ENCODE measurements at places on chromosomes 6 and 20.

- DNase-seq, result no peak
Measured at GRCh38 chr6:10951675-10952282, 64.9 kb downstream of the SYCP2L start.

GRCh38 chr20:25253606-25254275 is 5.9 kb downstream of the PYGB start:
- no peak for DNase-seq

GRCh38 chr20:33273117-33273851 is 9.7 kb upstream of the BPIFB1 start:
- no peak for DNase-seq

- DNase-seq, result no peak
Measured at GRCh38 chr20:24646321-24646720, 176.9 kb downstream of the SYNDIG1 start.

GRCh38 chr6:163327921-163328320 is 86.6 kb upstream of the QKI start:
- no peak for DNase-seq

DNA sequence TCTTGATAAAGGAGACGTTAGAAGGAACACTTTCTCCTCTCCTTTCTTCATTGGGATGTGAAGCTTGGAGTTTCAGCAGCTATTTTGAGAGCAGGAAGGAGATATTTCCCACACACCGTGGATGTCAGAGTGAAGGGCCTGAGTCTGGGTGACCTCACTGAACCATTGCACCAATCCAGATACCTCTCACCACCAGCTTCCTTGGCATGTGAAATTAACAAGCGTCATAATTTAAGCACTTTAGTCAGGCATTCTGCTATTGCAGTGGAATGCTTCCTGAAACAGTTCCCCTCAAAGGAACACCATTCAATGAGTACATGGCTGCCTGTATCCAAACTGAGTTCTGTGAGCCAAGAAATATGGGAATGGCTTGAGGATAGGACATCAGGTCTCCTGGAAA is 83.7 kb downstream of the CHMP4B start:
- no peak for DNase-seq

GRCh38 chr20:15374682-15375081 is 1037.3 kb upstream of the FLRT3 start:
- DNase-seq, result no peak

DNA sequence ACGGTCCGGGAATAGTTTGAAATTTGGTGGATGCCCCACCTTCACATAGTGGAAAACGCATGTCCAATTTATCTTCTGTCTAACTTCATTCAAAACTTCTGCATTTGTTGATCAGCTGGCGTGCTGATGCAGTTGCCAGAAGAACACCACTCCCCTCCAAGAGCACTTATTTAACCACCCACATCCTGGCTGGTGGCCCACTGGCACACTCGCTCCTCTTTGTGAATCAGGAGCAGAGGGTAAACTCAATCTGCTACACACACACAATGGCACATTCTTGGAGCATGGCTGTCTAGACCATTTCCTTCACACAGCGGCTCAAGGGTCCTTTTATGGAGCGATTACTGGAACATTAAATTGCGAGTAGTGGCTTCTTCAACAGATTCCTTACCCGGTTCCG is 55.1 kb upstream of the CEP162 start:
- DNase-seq, result no peak

DNA sequence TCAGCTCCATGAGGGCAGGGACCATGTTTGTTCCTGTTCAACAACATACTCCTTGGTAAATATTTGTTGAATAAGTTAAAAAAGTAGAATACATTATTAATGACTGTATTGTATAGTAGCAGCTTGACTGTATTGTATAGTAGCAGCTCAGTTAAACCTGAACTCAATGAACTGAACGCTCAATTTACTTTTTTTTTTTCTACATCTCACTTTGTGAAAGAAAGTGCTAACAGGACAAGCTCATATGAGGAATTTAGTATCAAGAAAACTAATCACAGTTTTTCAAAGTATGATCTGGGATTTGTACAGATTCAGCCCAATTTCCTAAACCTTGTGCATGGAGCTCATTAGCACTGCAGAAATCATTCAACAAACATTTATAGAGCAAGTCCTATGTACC is 38.8 kb upstream of the NR2E1 start:
- no peak for DNase-seq

DNA sequence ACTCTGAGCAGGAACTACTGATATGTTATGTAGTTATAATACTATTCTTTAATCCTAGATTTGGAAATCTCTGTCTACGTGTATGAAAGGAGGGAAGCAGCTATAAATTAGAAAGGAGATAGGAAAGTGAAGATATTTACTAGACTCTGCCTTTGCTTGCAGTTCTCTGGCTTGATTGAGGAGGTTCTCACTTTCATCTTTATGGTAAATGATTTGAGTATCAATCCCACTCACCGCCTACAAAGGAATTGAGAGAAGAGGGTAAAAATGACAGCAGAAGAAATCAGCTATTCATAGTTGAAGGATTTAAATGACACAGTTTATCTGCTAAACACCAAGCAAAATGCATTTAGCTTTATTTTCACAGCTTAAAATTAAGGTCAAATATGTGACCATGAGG is 67.3 kb downstream of the FAM229B start:
- DNase-seq, result no peak

DNA sequence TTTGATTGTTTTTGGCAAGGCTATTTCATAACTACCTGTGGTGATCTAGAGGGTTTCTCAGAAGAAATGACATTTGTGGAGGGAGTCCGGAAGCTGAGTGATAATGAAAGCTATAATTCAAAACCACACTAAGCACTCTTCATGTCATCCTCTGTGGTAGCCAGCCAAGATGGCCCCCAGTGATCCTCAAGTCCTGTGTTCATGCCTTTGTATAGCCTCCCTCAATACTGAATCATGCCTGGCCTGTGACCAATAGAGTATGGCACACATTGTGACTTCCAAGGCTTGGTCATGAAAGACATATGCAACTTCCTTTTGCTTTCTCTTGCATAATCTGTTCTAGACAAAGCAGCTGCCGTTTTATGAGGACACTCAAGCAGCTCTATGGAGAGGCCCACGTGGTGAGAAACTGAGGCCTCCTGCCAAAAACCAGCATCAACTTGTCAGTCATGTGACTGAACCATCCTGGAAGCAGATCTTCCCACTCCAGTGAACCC is 12.8 kb upstream of the DNAAF9 start:
- no peak for DNase-seq

- DNase-seq, result no peak
Measured at GRCh38 chr6:158707120-158707820, 57.4 kb downstream of the SYTL3 start.

- DNase-seq, result no peak
Measured at GRCh38 chr6:40258531-40258930, 324.3 kb upstream of the MOCS1 start.

- DNase-seq, result no peak
Measured at GRCh38 chr6:83008626-83009025, 57.0 kb downstream of the UBE3D start.

GRCh38 chr6:74357321-74357720 is 661.3 kb downstream of the CD109 start:
- no peak for DNase-seq

- no peak for DNase-seq
Measured at GRCh38 chr20:50394569-50394968, 115.6 kb upstream of the PTPN1 start.

GRCh38 chr6:139860203-139860602 is 485.8 kb upstream of the CITED2 start:
- DNase-seq, result no peak

- DNase-seq, result no peak
Measured at GRCh38 chr6:122651031-122651430, 40.8 kb downstream of the PKIB start.

DNA sequence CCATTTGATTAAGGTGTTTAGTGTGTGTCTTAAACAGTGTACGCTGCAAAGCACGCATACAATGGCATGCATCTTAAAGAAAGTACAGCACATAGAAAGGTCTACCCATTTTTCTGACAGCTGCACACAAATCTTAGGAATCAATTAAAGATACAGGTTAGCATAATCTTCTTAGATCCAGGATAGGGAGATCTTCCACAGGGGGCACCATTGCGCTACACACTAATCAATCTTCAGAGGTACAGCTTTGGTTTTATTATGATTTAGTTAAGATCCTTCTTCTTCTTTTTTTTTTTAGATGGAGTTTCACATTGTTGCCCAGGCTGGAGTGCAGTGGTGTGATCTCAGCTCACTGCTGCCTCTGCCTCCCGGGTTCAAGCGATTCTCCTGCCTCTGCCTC is 63.7 kb upstream of the BEND3 start:
- no peak for DNase-seq

DNA sequence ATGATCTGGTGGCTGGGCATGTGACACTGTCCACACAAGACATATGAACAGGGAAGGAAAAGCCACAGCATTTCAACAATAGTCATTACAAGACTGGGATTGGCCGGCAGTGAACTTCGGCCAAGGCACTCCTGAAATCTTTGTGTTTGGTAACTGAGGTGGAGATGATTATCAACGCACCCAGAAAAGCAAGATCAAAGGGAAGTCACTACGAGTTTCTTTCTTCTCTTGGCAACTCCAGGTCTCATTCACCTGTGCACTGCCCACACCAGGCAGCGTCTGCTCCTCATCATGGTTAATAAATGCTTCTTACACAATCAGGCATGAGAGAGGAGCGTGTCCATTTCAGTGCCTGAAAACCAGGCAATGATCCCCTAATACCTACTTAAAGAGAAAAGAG is 20.5 kb upstream of the FOXC1 start:
- DNase-seq, result no peak

GRCh38 chr20:62808211-62808865 is 3.7 kb downstream of the OGFR start:
- DNase-seq, result peak; percentile 68

GRCh38 chr20:50772420-50773185 is 22.3 kb upstream of the BCAS4 start:
- no peak for DNase-seq

- DNase-seq, result no peak
Measured at GRCh38 chr20:58407201-58407873, 18.3 kb downstream of the VAPB start.

- DNase-seq, result no peak
Measured at GRCh38 chr6:113693851-113694250, 163.3 kb upstream of the MARCKS start.

DNA sequence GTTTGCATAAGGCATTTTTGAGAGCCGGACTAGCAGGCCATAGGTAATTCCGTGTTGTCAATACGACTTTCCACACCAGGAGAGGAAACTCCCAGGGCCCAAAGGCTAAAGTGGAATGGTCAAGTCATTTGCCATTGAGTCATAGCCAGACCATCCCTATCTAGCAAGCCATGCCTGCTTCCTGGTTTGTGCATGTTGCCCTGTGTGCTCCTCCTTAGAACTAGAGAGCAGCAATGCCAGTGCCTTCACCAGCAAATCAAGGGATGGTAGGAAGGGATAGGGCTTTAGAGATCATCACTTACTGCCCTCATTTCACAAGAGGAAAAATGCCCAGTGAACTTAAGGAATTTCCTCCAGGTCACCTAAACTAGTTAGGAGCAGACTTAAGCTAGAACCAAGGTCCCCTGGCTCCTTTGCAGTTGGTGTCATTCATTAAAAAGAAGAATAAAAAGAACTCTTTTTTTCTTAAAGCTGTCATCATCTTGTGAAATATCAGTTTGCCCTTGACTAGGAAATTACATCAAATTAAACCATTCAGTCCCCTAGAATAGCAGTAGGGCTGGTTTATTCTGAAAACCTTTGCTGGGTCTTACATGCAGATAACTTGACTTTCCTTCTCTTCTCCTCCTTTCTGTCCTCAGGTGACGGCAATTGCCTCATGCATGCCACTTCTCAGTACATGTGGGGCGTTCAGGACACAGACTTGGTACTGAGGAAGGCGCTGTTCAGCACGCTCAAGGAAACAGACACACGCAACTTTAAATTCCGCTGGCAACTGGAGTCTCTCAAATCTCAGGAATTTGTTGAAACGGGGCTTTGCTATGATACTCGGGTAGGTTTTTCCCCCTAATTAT is 7.4 kb downstream of the TNFAIP3 start:
- no peak for DNase-seq

DNA sequence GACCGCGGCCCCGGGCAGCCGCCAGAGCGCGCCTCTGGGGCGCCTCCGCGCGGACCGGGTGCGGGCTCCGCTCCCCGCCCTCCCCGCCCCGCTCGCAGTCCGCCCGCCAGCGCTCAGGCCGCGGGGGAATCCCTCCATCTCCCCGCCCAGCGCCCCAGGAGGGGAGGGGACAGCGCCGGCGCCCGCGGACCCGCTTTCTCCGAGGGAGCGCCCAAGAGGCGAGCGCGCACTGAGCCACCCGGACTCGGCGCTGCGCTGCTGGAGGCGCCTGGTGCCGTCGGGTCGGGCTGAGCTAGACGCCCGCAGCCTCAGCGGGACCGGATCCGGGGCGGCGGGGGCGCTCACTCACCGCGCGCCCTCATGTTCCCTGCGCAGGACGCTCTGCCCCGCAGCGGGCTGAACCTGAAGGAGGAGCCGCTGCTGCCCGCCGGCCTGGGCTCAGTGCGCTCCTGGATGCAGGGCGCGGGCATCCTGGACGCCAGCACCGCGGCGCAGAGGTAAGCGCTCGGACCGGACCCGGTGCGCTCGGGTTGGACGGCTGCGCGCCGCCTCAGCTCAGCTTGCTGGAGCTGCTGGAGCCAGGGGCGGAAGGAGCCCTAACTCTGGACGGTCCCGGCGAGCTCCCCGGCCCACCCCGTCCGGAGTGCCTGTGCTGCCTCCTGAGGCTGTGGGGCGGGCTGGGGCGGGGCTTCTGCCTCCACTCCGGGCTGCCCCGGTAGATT is 867 bp downstream of the EBF4 start:
- DNase-seq, result peak; percentile 37

GRCh38 chr20:5608442-5609161 is 141.6 kb upstream of the SHLD1 start:
- DNase-seq, result no peak

DNA sequence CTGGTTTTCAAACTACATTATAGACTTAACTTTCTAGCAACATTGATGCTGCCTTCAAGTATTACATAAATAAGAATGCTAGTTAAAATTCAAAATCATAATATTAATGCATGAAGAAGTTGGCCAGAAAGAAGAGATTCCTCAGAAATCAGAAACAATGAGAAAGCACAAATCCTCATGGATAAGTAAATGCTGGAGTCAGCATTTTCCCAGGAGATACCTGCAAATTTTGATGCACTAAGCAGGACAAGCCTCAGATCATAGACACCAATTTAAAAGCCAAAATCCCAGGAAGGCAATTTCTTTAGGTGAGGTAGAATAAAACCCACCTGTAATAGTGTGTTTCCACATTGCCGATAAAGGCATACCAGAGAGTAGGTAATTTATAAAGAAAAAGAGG is 305.2 kb upstream of the TBX18 start:
- DNase-seq, result no peak

- DNase-seq, result no peak
Measured at GRCh38 chr20:37636212-37636975, 57.4 kb upstream of the CTNNBL1 start.

DNA sequence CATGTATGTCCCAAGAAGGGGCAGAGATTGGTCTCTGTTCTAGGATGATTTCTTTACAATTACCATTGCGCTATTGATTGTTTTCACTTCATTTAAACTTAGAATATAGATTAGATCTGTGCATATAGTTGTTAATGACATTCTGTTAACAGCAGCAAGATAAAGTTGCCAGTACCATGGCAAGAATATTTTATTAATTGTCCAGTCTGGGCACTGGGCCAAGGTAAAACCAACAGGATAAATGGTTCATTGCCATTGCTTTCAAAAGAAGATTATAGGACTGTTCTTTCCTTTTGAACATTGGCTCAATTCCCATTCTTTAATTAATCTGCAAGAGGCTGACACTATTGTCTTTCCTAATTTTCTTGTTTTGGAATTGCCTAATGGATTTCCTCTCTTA is 592.4 kb downstream of the RFPL4B start:
- no peak for DNase-seq

Measured in substantia nigra (tissue), 51 donors.